ENCODE measurements at places on chromosomes 13 and 19.
A peak's percentile ranks its signal among the peaks of the same experiment; 100 is the strongest.

GRCh38 chr13:80685942-80686341 lies 345.0 kb upstream of the SPRY2 start:
- no peak for DNase-seq

DNA sequence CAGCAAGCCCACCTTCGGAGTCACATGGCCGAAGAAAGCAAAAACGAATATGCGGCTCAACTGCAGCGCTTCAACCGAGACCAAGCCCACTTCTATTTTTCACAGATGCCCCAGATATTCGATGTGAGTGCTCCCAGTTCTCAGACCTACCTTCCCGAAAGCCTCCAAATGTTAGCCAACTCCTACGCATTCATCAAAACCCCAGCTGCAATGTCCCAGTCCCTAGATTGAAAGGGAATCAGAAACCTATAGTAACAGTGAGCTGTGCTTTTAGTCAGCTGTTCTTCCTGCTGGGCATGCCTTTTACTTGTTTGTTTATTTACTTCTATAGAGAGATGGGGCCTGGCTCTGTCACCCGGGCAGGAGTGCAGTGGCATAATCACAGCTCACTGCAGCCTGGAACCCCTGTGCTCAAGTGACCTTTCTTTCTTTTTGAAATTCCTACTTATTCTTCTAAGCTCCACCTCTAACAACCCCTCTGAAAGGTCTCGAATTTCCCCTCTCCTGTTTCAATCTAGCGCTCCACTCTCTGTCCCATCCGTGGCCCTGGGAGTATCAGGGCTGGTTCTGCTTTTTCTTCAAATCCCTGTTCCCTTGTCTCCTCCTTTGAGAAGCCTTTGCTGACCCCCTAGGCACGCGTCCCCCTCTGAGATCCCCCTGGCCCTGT lies 4.4 kb downstream of the TRIP10 start:
- DNase-seq, result no peak

DNA sequence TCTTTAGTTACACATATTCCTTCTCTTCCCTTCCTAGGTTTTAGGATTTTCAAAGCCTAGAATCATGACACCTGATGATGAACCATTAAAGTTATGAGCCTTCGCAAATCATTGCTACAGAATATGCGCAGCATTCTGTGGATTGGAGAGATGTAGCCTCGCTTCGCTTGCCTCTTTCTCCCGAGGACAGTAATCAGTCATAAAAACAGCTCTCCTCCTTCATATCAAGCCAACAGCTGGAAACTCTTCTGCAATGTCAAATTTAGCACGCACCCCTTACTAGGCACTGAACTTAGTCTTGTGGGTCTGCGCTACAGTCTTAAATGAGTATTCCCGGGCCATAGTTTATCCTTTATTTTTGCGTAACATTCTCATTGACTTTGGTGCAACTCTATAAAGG lies 79.6 kb downstream of the DACH1 start:
- no peak for DNase-seq

GRCh38 chr13:62875118-62875640 lies 1459.5 kb upstream of the PCDH20 start:
- DNase-seq, result no peak

DNA sequence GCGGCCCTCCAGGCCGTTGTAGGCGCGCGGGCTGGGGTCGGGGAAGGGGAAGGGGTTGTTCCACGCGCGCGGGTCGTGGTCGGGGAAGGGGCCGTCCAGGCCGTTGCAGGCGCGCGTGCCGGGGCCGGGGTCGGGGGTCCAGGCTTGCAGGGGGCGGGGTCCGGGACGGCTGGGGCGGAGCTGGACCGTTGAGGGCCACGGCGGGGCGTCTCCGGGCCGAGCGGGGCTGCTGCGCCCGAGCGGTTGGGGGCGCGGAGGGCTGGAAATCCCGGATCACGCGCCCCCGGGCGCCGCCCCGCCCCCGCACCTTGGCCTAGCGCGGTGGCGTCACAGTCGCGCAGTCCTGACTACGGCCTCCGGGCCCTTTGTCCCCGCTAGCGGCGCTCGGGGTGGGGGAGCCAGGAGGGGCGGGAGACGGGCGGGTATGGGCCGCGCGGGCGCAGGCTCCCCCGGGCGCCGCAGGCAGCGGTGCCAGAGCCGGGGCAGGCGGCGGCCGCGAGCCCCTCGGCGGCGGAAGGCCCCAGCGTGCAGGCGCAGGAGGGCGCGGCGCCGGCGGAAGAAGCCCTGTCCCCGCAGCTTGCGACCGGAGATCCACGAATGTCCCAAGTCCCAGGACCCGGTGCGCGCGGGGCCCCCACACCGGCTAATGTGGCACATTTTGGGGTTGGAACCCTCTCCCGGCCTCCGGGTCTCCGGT lies 665 bp downstream of the GPX4 start:
- DNase-seq, result peak; percentile 91

DNA sequence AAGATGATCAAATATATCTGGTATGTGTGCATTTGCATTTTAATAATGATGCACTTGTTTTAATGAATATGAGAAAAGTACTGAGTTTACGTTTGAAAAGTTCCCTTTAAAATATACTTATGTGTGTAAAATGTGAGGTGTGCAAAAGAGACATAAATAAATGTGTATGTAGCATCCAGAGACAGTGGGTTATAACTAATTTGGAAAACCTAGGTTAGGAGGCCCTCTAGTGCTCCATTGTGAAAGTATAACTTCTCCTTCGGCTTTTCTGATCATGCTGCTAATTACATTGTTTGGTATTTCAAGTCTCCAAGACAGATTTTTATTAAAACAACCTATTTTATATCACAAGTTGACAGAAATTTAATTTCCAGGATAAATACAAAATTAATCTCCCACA lies 30.1 kb downstream of the SCEL start:
- DNase-seq, result no peak

DNA sequence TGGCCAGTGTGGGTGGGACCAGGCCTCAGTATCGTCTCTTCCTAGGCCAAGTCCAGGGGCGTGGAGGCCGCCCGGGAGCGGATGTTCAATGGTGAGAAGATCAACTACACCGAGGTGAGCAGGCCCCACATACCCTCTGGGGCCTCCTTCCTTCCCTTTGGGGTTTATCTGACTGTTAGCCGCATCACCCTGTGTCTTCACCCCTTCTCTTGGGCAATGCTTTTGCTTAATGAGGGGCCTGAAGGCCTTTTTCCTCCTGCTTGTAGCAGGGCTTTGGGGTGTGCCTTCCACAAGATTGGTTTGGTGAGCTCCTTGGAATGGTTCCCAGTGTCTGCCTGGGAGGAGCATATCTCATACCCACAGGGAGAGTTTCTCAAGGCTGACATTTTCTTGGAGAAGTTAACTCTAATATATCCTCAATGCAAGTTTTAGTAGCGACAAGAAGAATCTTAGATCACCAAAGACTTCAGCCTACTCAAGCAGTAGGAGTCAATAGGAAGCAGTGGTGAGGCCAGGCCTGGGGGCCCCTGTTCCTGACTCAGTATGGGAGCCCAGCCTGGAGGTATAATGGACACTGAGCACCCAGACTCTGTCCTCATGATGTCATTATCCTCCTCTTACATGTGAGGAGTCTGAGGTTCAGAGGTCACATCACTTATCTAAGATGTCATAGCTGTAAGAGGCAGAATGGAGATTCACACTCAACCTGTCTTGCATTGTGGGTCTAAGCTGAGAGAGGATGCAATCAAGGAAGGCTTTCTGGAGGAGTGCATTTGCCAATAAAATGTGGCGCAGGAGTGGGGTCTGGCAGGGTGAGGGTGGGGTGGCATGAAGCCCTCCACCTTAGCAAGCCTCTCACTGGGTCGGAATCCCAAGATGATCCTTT lies 2.0 kb downstream of the GPI start:
- DNase-seq, result no peak

DNA sequence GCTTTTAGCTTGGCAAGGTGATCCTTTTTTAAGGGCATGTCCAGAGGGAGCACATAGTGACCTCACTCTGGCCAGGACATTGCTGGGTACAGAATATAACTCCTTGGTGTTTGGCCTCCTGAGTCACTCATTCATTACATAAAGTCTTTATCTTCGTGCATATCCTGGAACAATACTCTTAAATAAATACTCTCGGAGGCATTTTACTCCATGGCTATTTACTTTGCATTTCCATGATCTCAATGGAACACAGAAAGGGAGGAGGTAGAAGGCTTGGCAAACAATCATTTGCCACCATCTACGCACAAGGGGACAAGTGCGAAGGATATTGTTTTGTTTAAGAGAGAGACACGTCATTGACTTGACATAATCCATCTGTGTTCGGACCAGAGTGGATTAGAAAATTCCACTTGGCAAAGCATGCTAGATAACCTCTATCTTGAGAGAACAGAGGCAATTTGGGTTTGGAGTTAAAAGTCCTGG lies 210.0 kb downstream of the IRS2 start:
- no peak for DNase-seq

DNA sequence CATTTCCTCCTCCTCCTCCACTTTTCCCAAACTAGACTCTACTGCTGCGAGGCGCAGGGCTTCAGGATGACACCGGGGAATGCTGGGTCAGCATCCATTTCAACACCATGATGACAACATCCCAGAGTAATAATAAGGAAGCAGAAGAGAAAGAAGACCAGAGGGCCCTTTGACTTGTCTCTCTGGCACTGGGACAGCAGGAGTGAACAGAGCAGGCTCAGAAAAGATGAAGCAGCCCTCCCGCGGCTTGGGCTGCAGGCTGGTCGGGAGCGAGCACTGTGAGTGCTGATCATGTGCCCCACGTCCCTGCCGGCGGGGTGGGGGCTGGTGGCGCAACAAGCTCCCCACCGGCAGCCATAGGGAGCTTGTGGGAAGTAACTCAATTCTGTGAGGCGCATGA lies 30.5 kb downstream of the RANBP3 start:
- no peak for DNase-seq

GRCh38 chr13:23934520-23934919 lies 37.2 kb upstream of the C1QTNF9B start:
- DNase-seq, result no peak

DNA sequence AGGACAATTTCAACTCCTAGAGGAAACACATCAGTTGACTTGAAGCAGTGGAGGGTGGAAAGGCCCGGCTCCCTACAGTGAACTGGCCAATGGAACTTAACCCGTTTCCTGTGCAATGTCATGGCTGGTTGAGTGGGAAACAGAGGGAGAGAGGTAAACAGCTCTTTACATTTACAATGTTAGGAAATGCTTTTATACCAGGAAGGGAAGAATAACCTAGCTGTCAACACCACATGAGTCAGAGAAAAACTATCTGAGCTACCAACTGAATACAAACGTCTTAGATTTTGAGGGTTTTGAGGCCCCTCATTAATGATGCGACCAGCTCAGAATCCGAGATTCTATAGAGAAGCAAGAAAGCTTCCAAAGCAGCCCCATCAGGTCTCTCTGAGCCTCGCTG lies 36.7 kb downstream of the CARD8 start:
- no peak for DNase-seq

- no peak for DNase-seq
Measured at GRCh38 chr13:72774019-72774418, 7.7 kb downstream of the DIS3 start.

DNA sequence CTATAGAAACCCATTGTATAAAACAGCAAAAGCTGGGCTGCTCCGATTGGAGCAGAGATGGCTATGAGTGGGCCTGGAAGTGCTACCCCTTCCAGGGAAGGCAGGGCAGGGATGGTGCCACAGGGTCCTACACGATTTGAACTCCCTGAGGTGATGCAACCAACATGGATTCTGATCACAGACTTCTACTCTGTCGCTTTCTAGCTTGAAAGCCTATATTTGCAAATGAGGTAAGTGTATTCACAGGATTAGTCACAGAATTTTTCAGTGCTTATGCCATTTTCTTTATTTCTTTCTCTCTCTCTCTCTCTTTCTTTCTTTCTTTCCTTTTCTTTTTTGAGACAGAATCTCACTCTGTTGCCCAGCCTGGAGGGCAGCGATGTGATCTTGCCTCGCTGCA lies 179.0 kb downstream of the SPRY2 start:
- no peak for DNase-seq

DNA sequence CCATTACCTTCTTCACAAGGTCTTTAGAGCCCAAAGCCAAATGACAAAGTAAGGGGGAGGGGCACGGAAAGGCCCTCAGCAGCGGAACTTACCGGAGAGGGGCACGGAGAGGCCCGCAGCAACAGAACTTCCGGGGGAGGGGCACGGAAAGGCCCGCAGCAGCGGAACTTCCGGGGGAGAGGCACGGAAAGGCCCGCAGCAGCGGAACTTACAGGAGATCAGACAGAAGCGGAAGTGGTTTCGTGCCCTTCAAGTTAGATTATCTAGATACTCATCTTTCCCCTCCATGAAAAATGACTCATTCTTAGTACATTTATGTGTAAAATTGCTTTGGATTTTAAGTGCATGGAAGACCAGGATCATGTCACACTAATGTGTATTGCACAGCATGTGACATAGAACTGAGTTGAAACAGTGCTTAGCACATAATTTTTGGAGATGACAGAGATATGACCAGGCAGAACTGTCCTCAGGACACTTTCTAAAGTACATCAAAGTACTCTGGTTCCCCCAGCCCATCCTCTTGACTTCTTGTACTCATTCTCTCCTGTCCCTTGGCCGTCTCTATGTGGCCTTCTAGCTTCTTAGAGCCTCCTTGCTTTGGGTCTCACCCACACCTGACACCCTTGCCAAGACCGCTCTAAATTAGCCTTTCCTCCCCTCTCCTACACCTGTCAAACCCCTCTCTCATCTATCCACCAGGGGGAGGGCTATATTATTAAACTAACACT lies 25.7 kb upstream of the TPTE2 start:
- peak; percentile 38 for DNase-seq

- DNase-seq, result no peak
Measured at GRCh38 chr19:16089010-16089846, 12.9 kb downstream of the TPM4 start.

GRCh38 chr13:20721454-20722357 lies 18.2 kb downstream of the IL17D start:
- no peak for DNase-seq

- DNase-seq, result no peak
Measured at GRCh38 chr13:37651891-37652290, 53.3 kb upstream of the POSTN start.

DNA sequence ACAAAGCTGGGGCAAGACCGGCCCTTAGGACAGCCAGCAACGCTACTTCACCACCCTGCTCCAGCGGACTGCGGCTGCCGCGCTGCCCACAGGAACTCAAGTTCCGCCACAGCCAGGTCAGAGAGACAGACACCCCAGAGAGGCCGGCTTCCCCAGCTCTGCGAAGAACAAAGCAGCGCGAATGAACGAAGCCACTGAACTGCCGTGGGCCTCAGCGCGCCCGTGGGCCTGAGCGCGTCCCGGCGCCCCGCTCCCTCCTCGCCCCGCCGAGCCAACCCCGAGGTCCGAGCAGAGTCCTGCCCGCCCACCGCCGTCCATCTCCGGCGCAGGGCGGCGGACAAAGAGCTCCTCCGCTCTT lies 158.4 kb downstream of the RNF17 start:
- DNase-seq, result no peak

DNA sequence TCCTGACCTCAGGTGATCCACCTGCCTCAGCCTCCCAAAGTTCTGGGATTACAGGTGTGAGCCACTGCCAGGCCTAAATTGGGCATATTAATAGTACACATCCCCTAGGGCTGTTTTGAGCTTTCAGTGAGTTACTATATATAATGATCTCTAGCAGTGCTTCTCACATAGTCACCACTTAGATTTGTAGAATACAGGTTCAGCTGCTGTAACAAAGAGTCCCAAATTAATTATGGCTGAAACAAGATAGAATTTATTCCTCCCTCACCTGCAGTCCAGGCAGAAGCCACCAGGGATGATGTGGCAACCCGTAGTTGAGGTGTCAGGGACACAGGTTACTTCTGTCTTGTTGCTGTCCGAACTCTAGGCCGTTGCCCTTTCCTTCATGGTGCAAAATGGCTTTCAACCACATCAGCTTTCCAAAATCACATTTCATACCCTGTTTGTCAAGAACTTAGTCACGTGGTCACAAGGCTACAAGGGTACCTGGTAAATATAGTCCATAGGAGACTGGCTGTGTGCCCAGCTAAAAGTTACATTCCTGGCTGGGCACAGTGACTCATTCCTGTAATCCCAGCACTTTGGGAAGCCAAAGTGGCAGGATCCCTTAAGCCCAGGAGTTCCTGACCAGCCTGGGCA lies 2.9 kb downstream of the PROSER3 start:
- no peak for DNase-seq
